ENCODE measurements at places on chromosomes 11 and 22.

- DNase-seq = no peak
These were observed 59.5 kb downstream of the TTC17 start for GRCh38 chr11:43418197-43418596.

- no peak for DNase-seq
These were observed 721.2 kb downstream of the ETS1 start for GRCh38 chr11:127866109-127866508.

GRCh38 chr22:28889478-28890024 lies 6.2 kb downstream of the ZNRF3 start:
- DNase-seq = no peak

DNA sequence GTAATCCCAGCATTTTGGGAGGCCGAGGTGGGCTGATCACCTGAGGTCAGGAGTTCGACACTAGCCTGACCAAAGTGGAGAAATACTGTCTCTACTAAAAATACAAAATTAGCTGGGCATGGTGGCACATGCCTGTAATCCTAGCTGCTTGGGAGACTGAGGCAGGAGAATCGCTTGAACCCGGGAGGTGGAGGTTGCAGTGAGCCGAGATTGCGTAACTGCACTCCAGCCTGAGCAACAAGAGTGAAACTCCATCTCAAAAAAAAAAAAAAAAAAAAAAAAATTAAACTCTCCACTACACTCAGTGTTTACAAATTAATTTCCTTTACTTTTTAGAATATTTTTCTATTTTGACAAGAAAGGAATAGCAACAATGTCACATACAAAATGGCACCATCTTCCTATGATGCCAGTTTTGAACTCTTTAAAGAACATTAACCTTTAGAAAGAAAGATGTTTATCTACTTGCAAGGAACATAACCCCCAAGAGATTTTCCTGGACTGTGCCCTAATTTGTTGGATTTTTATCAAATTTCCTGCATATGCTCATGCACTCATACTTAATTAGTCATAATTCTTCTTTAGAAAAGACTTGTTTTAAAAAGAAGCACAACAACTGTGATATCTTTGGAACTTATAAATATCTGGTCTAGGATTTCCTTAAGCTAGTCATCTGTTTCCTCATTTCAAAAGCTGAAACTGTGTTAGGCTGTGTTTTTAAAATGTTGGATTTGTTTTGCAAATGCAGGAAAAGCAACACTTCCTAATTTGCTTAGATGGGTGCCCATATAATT lies 22.6 kb upstream of the HIPK3 start:
- DNase-seq = no peak

DNA sequence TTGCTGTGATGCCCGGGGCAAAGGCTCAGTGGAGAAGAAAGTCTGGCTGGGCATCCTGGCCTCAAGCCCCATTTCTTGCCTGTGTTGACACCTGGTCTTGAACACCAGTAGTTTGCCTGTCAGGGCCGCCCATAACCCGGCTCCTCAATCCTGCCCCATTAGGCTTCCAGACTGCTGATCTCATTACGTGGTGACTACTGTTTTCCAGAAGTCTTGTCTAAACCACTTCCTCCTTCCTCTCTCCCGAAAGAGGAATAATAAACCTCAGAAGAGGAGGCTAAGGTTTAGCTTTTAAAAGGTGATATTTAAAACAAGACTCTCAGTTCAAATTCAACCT lies 97.7 kb downstream of the CD44 start:
- DNase-seq = no peak

- no peak for DNase-seq
These were observed 2.5 kb upstream of the OR51B5 start for GRCh38 chr11:5345831-5346230.

DNA sequence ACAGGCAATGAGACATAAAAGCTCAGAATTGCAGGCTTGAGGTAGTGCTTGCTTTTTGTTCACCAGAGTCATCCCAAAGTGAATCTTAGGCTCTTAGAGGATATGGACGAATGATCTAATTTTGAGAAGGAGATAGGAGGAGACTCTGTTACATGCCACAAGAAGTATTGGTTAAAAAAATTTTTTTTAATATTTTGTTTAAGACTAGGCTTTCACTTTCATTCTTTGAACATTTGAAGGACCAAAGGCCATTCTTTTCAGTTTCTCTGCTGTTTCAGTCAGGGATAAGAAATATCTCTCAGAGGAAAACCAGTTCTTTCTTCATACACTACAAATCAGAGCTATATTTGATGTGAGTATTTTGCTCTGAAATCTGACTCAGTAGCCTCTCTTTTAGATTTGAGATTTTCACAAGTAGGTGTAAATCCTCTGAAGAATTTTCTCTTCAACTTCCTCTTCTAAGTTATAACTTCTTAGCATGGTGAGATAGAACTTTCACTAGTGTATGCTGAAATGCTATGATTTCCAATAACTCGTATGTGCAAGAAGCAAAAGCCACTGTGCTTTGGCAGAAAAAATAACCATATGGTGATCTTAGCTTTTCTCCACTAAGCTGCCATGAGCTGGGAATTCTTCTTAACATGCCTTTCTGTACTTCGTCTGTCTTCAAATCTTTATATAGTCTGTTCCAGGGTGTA lies 24.1 kb upstream of the FAM181B start:
- no peak for DNase-seq

GRCh38 chr11:16313846-16314245 lies 42.5 kb downstream of the SOX6 start:
- no peak for DNase-seq

GRCh38 chr22:34072585-34072984 lies 152.3 kb upstream of the LARGE1 start:
- no peak for DNase-seq

DNA sequence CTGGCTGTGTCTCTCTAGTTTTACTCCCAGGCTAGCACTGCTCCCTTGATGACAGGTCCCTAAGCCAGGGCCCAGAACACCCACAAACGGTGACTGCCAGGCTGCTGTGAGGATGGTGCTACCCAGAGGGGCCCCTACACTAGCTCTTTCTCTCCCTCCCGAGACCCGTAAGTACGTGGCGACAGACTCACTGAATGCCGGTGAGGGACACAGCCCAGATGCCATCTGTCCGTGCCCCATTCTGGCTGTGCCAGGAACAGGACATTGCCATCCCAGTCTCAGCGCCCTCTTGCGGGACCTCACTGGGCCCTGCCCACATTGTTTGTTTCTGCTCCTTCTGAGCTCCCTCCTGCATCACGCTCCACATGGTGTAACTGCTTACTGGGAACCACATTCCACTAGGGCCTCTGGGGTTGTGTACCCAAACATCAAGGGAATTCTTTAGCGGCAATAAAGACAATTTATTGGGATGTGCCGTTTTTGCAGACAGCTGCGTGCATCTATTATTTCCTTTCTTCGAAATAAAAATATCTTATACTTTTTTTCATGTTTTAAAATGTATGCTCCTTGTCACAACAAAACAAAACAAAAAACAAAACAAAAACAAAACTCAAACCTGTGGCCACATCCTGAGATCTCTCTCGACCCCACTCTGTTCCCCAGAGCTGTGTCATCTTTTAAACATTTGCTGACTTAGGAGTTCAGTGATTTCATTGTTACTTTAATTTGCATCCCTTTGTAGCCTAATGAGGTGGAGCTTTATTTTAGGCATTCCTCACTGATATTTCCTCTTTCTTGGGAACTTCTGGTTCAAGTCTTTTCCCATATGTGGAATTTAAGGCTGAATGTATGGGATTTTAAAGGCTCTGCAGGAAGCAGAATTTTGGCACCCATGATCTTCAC lies 4.4 kb upstream of the TPCN2 start:
- DNase-seq = peak; percentile 70

DNA sequence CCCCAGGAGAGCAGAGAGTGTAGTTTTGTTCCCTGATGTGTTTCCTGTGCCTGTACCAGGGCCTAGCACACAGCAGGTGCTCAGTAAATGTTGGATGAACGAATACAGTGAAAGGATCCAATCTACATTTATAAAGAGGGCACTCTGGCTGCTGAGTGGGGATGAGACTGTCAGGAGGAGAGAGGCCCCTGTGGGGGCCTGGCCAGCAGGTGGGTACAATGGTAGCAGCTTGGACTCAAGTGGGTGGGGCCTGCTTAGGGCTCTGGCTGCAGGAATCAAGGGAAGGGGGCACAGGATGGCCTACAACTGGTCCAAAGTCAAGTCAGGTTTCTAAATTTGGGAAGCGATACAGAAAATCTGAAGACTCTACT lies 156.6 kb upstream of the GRK3 start:
- no peak for DNase-seq

- DNase-seq = peak; percentile 61
These were observed 35.2 kb downstream of the LRRC10B start for GRCh38 chr11:61543606-61544306.

- no peak for DNase-seq
These were observed 20.0 kb upstream of the LMO1 start for GRCh38 chr11:8283465-8284230.

DNA sequence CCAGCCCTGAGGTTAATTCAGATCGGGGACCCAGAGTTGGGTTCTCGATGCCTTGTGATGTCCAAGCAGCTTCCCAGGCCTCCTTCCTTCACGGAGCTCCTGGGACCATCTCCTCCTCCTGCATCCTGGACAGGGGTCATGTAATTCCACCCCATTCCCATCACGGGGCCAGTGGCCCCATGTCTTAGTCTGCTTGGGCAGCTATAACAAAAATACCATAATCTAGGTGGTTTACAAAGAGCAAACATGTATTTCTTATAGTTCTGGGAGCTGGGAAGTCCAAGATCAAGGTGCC lies 41.7 kb upstream of the PRDM11 start:
- DNase-seq = no peak

DNA sequence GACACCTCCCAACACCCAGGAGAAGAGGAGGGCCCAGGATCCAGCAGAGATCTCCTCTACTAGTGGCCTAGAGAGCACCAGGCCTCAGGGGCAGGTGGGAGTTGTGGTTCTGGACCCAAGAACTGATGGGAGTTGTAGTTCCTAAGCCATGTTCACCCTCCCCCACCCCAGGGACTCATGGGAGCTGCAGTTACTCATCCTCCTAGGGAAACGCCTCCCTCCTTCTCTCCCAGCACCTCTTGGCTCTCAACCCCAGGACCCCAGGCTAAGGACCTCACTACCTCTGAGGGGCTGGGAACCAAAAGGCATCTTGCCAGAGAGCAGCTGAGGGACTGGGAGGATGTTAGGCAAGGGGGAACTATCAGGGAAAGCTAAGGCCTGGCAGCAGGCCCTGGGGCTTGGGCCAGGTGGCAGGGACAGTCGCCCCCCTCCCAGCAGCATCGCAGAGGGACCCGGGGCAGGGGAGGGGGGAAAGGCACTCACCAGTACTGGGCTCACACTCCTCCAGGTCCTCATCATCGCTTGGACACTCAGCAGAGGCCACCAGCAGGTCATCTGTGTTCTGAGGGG lies 28.9 kb downstream of the SLC22A12 start:
- no peak for DNase-seq

- DNase-seq = peak; percentile 88
These were observed 728 bp downstream of the FANCF start for GRCh38 chr11:22624742-22625447.

- no peak for DNase-seq
These were observed 4749.6 kb upstream of the OR11H1 start for GRCh38 chr22:10778296-10778814.

DNA sequence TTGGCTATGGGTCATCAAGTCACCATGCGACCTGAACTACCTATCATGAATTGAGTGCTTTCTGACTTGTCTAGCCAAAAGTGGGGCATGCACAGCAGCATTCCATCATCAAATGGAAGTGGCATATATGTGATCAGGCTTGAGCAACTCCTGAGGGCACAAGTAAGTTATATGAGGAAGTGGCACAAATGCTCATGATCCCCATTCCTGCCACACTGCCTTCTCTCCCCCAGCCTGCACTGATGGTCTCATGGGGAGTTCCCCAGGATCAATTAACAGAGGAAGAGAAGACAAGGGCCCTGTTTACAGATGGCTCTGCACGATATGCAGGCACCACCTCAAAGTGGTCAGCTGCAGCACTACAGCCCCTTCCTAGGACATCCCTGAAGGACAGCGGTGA lies 21.8 kb downstream of the MS4A4E start:
- DNase-seq = no peak

GRCh38 chr11:13108416-13108815 lies 99.3 kb downstream of the RASSF10 start:
- DNase-seq = no peak

- no peak for DNase-seq
These were observed 88.5 kb upstream of the ANO3 start for GRCh38 chr11:26243426-26243825.

GRCh38 chr11:92803391-92803790 lies 166.1 kb upstream of the MTNR1B start:
- no peak for DNase-seq

DNA sequence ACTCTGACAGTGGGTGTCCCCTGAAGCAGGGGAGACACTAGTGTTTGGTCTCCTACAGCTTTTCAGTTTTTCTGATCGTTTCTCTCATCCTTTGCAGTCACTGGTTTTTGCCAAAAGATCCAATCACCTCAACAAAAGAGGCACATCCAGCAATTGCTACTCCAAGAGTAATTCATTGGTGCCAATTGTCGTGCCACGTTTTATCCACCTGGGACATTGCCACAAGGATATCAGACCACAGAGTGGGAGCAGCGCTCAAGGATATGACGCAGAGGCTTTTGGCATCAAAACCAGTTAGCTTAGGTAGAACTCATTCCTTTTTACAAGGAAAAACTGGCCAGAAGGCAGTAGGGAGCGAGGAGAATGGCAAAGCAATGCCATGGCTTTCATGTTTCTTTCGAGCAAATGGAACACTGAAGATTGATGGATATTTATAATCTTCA lies 40.9 kb upstream of the BLID start:
- DNase-seq = no peak

GRCh38 chr11:292211-293121 lies 3.5 kb downstream of the PGGHG start:
- no peak for DNase-seq

DNA sequence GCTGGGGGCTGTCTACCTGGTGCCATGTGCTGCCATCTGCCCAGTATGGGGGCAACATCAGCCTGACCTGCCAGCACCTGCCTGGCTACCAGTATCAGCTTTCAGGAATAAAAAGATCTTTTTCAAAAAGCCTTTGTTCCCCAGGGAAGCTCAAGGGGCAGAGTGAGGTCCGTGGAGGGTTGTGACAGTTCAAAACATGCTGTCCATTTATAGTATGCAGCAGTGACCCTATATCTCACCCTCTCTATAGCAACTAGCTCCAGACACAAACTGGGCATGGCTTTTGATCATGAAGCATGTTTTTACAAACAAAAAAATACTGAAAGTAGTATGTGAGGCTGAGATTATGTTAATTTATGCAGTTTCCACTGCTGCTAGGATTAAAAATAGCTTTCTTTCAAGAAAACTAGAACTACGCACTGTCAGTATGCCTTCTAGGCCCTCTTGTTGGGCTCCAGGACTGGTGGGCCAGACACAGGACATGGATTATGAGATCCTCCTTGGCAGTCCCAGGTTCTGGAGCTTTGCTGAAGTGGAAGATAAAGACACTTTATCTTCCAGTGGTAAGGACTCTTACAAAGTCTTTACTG lies 23.4 kb downstream of the NAV2 start:
- no peak for DNase-seq

DNA sequence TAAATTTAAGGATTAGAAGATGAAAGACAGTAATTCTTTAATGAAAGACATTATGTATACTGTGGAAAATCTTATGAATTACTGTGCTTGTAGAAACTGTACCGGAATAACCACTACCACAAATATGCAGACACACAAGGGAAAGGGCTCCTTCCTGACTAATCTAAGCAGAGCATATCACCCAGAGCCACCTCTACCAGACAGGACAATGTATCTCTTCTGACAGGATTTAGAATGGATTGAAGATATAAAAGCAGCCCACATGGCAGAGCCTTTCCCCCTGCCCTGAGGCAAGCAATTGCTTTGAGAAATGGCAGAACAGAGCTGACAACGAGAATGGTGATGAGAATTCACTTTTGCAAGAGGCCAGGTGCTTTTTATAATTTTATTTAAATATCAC lies 144.1 kb downstream of the NOX4 start:
- no peak for DNase-seq
